ENCODE measurements at places on chromosomes 7 and 10.

GRCh38 chr10:21355591-21356011, 169.9 kb downstream of the SKIDA1 start:
- no peak for DNase-seq

DNA sequence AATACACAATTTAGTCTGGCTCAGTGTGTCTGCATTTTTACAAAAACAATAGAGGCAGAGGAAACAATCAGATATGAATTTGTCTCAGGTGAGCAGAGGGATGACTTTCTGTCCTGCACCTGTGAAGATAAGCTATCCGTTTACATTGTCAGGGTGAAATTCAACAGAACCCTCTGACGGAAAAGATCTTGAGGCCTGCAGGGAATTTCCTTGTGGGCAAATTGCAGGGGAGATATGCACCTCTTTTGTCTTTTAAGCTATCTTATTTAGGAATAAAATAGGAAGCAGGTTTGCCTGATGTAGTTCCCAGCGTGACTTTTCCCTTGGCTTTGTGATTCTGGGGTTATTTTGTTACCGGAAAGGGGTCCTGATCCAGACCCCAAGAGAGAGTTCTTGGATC, 325.1 kb downstream of the GALNT17 start:
- DNase-seq: no peak

DNA sequence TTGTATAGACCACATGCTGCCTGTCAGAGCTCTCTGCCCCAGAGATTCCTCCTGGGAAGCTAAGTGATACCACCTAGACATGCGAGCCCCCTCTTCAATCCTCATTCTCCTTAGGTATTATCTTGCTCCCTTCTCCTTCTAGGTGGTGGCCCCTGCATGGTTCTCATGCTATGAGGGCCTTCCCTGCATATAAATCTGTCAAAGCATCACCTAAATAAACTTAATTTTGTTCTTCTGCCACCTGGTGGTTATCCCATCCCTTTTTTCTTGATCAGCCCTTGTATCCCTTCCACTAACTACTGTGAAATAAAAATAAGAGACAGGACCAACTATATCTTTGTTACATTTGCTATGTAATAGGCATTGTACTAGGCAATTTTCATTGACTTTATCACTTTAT, 242.1 kb downstream of the CDC14C start:
- DNase-seq: no peak

GRCh38 chr7:95467912-95468607, 17.7 kb upstream of the ASB4 start:
- peak; percentile 92 for DNase-seq

GRCh38 chr10:58590152-58590840, 77.6 kb downstream of the BICC1 start:
- no peak for DNase-seq

DNA sequence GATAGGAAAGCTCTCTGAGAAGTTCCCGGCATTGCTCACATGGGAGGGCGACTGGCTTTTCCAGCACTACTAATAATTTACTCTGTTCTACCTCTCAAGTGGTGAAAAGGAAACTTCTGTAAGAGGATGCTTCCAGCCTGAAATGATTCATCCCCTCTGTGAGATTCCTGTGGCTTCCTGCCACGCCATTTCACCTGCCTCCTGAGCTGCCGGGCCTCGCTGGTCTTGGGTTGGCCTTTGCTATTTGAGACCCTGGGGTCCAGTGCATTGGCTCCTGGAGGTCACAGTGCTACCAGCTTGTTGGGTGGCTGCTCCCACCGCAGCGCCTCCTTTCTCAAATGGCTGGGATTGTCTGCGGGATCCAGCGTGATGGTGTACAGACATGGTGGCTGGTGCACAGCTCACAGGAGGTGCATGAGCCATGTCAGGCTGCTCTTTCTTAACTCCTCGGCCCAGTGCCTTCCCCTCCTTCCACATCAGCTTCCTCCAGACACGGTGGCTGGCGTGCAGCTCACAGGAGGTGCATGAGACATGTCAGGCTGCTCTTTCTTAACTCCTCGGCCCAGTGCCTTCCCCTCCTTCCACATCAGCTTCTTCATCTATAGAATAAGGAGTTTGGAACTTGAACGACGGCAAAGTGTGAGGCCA, 42.9 kb upstream of the PCBD1 start:
- no peak for DNase-seq

DNA sequence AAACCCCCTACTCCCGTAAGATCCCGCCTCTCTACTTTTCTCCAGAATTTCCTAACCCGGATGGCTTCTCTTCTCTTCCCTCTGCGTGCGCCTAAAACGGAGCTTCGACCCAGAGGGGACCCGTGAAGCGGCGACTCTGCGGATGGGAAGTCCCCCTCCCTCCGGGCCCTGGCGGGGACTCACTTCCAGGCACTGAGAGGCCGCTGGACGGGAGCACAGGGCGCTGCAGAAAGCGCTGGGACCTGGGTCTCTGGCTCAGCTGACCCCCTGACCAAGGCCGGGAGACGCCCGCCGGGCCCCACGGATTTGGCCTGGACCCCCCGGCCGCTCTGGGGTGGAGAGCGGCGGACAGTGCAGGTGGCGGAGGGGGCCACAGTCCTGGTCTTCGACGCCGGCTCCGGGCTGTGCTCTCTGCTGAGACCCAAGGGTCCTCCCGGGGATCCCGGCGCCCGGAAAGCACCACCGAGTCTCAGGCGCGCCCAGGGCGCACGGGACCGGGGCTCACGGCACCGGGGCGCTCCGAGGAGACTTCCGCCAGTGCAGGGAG, 688 bp upstream of the FOXL3 start:
- no peak for DNase-seq

GRCh38 chr7:127844707-127845331, 186.4 kb downstream of the LRRC4 start:
- DNase-seq: no peak

- no peak for DNase-seq
Measured at GRCh38 chr10:90945491-90946070, 24.7 kb upstream of the ANKRD1 start.

- DNase-seq: no peak
Measured at GRCh38 chr7:120539321-120539720, 266.3 kb downstream of the KCND2 start.

DNA sequence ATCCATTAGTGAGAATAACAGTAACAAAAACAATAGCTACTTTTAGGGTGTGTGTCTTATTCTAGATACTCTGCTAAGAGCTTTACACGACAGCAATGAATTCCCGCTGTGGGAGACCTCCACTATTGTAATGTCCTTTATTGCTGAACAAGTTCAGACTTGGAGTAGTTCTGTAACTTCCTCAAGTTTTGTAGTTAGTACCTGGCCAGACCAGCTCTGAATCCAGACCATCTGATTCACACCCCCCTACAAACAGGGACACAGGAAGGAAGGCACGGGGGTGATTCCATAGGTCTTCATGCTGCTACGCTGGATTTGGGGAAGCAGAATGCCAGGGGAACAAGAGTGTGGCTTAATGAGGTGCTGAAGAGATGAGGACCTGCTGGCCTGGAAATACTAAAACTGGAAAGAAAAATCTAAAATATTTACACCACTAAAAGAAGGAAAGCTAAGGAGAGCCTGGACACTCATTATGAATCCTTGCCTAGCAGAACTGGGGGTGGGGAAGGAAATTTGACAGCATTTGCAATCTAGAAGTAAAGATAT, 194.6 kb upstream of the TMEM72 start:
- no peak for DNase-seq

DNA sequence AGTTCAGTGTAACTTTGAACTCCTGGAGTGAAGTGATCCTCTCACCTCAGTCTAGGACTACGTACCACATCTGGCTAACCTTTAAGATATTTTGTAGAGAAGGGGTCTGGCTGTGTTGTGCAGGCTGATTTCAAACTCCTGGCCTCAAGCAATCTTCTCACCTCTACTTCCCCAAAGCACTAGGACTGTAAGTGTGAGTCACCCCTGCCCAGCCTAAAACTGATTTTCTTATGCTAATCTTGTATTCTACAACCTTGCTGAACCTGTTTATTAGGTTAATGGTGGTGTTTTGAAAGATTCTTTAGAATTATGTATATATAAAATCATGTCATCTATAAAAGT, 58.0 kb downstream of the LCOR start:
- no peak for DNase-seq

DNA sequence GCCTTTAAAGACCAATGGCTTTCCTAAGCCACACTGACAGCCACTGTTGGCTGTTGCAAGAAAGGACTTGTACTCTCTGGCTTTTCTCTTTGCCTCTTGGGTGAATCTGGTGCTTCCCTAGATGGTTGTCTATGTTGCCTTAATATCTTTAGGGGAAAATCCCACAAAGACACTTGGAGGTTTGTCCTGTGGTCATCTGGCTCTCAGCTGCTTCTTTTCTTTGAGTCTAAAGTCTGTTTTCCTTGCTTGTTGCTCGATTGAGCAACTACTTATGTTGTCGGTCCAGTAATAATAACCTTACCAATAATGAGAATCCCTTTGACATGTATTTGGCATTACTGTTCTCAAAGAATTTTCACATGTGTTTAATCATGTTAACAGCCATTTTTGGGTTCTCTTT, 537.6 kb downstream of the LRMDA start:
- DNase-seq: no peak

GRCh38 chr7:5689118-5689517, 92.3 kb downstream of the RNF216 start:
- no peak for DNase-seq

DNA sequence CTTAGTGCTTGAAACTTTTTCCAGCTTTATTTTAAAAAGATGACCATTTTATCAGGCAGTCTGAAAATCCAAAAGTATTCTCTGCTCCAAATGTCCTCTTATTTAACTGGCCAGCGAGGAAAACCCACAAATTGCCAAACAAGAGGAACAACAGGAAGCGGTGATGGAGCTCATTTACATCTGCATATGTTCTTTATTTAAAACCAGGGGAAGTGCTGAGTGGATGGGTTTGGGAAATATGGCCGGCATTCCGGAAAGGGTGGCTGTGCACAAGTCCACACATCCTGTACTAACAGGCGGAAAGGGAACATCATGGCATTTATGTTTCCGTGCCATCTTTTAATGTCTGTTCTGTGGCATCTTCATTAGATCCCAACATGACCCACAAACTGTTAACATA, 974.5 kb downstream of the LRMDA start:
- no peak for DNase-seq

- no peak for DNase-seq
Measured at GRCh38 chr7:129209067-129209926, 15.5 kb upstream of the AHCYL2 start.

- no peak for DNase-seq
Measured at GRCh38 chr10:111075577-111076185, 1.1 kb upstream of the ADRA2A start.

DNA sequence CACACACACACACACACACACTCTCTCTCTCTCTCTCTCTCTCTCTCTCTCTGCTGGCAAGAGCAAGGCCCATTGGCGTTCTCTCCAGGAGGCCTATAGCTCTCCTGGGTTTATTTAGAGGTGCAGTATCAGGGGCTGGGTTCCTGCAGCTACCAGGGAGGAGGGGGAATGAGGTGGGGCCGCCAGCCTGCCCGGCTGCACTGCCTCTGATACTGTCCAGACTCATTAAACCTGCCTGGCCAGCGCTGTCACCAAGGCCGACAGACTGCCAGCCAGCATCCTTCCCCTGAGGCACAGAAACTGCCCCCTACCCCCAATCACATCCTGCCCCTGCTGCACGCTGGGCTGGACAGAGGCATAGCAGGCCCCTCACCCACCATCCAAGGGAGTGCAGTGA, 4.3 kb downstream of the PRRT4 start:
- DNase-seq: no peak

GRCh38 chr7:80140388-80140787, 5.8 kb downstream of the GNAI1 start:
- DNase-seq: no peak

- no peak for DNase-seq
Measured at GRCh38 chr10:30805061-30805460, 175.5 kb upstream of the LYZL2 start.

DNA sequence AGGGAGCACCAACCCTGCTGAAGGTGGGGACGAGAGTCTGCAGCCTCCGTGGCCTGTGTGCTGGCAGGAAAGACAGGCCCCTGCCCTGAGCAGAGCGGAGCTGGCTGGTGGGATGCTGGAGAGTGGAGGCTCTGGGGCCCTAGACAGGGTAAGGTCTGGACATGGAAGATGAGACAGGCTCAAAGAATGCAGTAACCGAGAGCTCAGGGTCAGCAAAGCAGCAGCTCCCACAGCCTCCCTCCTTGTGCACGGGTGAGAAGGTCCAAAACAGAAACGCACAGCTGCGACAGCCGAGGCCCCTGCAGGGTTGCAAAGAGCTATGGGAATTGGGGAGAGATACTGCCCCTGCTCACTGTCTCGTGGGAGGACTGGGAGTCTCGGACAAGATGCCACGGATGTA, 80.5 kb downstream of the TNS3 start:
- no peak for DNase-seq

Measured in NCI-H1417 treated with DMSO at 0.1 percent for 48 hours (cell line).